ENCODE measurements at places on chromosomes 5 and 9.

- DNase-seq: no peak
These were observed 180.0 kb upstream of the RGMB start for GRCh38 chr5:98593418-98593817.

GRCh38 chr5:102622262-102622661 is 123.5 kb upstream of the SLCO6A1 start:
- no peak for DNase-seq

- DNase-seq: no peak
These were observed 902.4 kb downstream of the NR2F1-AS1 start for GRCh38 chr5:92678640-92679039.

DNA sequence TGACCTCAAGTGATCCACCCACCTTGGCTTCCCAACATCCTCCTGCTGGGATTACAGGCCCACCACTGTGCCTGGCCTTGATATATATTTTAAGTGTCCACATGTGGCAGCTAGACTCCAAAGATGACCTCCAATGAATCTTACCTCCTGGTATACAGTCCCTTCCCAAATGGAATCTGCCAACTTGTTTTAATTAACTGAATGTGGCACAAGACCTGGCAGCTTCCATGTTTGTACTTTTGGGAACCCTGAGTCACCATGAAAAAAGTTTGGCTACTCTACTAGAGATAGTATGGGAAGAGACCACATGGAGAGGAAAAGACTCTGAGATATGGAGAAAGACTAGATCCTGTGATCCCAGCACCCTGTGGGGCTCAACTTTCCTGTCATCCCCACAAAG is 42.5 kb downstream of the CCL28 start:
- DNase-seq: no peak

DNA sequence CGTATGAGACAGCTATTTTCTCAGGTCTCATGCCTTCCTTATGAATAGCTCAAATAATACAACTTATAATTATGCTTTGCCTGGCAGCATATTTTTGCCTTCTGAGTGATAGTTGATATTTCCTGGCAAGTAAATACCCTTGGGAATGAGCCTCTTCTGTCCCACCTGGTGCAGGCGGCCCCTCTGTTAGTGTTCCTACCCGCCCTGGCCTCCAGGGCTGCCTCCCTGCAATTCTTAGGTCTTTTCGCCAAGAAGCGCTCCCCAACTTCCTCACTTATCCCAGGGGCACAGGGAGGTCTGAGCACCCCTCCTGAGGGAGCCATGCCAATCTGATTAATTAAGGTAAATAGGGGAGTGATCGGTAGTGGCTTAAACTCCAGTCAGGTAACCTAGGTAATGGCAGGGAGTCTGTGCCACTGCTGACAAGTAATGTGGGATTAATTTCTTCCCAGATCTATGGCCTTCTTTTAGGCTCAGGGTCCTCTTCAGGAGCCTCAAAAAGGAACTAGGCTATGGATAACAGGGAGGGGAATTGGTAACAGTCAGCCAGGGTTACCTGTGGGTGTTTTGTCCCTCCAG is 81.5 kb downstream of the GALNT10 start:
- DNase-seq: no peak

- DNase-seq: no peak
These were observed 14.1 kb upstream of the RNF145 start for GRCh38 chr5:159223469-159223868.

DNA sequence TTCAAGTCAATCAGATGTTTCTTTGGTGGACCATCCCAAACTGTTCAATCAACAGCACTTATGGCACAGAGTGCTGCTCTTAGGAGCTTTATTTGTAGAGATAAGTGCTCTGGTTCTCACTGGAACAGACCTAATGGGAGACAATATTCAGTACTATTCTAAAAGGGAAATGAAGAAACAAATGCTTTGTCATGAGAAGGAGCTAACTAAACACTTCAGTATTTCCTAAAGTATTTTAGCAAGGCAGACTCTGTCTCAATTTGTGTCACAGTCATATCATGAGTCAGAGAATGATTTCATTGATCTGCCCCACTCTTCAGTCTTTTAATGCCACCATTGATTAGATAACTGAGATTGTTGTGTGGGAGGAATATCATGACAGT is 175.3 kb downstream of the SLF1 start:
- no peak for DNase-seq

- DNase-seq: no peak
These were observed 18.8 kb downstream of the ANKH start for GRCh38 chr5:14852779-14853178.
